NCI-H187 treated with DMSO at 0.1 percent for 48 hours (cell line): ENCODE measurements at places on chromosomes 12 and 14.
A peak's percentile ranks its signal among the peaks of the same experiment; 100 is the strongest.

DNA sequence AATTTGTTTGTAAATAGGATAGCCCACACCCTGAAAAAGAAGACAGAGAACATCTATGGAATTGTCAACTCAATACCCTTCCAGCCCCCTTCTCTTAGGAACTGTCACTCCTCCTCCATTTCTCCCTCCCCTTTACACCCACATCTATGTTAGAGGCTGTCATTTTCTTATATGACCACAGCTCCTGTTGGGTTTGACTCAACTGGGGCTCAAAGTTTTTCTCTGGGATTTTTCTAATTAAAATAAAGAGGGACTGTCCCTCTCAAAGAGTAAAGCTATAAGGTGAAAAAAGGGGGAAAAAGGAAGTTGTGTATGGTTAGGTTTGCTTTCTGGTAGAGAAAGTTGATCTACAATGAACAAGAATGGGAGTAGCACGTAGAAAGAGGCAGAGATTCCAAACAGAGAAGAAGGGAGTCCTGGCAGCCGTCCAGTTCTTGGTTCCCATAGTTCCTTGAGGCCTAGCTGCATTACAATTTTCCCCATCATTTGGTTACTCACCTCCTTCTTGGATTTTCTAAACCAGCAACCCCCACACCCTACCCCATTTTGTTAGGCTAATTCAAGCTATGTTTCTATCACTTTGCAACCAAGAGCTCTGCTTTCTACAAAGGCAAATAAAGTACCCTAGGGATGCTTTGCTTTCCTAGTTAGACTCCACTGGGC lies 44.3 kb upstream of the STK38L start:
- no peak for DNase-seq

DNA sequence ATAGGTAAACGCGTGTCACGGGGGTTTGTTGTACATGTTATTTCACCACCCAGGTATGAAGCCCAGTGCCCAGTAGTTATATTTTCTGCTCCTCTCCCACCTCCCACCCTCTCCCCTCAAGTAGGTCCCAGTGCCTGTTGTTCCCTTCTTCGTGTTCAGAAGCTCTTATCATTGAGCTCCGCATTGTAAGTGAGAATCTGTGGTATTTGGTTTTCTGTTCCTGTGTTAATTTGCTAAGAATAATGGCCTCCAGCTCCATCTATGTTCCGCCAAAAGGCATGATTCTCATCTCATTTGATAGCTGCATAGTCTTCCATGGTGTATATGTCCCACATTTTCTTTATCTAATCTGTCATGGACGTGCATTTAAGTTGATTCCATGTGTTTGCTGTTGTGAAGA lies 6.9 kb upstream of the GPRC5D start:
- DNase-seq = no peak

DNA sequence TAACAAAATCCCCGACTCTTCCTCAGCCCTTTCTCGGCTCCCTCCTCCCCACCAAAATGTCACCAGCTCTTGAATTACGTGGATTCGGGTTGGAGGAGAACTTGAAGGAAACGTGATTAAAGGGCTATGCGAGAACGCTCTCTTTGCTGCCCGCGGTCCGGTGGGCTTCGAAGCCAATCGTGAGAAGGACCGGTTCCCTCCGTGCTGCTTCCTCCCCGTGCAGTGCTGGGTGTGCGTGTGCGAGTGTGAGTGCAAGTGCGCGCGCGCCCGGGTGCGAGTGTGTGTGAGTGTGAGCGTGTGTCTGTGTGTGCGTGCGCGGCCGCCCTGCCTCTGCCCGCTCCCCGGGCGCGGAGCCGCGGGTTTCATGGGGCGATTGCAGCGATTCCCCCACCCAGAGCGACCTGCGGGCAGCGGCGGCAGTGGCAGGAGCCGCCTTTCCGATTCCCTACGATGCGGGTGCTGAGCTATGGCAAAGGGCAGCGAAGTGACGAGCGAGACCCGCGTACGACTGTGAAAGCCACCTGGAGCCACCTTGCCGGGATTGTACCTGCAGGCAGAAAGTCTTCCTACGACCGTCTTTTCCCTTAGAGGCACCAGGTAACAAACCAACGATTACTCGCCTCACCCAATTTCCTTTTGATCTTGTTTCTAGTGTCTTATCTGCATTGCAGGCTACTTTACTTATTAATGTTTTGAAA lies 1.4 kb downstream of the LRFN5 start:
- DNase-seq = no peak

DNA sequence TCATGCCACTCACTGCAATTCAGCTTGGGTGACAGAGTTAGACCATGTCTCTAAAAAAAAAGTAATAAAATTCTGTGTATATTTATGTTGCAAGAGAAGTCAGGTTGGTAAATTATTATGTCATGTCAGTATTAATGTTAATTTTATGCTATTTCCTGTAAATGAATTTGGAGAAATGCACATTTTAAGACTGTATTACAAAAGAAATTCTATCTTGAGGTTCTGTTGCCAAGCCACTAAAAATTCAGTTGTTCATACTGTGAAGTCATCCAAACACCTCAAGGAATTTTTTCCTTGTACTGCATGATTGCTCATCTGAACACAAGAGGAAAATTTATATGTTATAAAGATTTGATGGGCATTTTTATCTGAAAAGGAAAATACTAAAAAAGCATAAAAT lies 23.3 kb upstream of the HMGA2 start:
- DNase-seq = no peak

GRCh38 chr14:64721899-64722298 lies 17.7 kb downstream of the PLEKHG3 start:
- DNase-seq = no peak

DNA sequence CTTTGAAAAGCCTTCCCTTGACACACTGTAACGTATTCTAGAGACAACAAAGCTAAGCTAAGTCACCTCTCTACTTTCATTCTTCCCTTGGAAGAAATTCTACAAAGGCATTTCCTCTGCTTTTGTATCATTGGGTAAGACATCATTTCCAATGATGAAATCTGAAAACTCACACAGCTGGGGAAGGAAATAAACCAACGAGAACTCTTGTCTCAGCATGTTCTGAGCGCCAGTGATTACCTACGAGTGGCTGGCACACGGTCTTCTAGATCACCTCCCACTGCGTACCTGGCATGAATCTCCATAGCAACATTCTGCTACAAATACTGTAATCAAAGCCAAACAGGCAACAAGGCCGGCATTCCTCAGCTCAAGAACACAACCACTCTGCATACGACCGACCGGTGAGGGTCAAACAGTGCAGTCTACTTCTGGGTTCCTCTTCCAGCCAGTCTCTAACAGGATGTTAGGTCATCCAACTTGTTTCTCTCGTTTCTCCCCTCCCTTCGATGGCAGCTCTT lies 7.6 kb downstream of the VPS37B start:
- peak; percentile 39 for DNase-seq

- DNase-seq = no peak
These were observed 30.2 kb downstream of the BICDL1 start for GRCh38 chr12:120019197-120019596.

DNA sequence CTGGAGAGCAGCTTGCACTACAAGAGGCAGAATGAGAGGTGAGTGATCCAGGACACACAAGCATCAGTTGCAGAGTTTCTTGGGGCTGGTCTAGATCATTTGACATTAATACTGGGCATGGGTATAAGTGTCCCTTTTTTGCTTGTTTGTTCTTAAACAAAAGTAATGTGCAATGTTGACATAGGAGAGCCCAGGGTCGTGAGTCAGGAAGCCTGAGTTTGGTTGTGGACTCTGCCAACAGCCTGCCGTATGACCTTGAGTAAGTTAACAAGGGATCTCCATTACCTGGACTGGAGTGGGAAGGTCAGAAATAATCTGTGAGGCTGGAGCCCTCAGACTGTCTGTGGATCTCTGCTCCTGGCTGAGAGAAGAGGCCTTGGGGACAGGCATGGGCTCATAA lies 170.3 kb downstream of the KCNA5 start:
- no peak for DNase-seq

DNA sequence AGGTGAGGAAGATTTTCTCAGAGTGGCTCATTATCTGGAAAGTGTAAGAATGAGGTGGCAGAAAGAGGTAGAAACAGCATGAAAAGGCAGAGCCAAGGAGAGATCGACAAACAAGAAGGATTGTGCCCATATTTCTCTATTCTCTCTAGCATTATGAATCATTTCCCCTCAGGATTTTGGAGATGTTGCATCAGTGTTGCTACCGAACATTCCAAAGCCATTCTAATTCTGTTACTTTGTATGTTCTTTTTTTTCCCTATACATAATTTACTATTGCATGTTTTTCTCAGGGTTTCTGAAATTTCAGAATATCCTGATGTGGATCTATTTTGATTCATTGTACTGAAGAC lies 61.4 kb downstream of the KICS2 start:
- DNase-seq = no peak

DNA sequence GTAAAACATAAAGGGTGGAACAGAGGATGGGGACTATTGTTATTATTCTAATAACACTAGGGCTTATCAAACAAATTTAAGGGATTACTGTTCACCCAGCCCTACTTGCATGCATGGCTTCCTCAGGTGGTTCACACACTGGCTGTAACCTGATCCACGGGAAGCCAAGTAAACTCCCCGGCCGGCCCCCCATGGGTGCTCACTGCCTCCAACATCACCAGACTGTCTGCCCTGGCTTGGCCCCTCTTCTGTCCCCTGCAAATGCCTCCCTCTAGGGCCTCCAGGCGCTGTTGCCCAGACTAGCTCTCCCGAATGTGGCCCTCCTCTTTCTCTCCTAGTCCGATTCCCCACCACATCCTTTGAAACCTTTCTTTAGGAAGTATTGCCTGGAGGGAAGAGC lies 18.6 kb downstream of the FAIM2 start:
- DNase-seq = no peak

GRCh38 chr14:65756880-65757279 lies 344.4 kb downstream of the FUT8 start:
- DNase-seq = no peak

DNA sequence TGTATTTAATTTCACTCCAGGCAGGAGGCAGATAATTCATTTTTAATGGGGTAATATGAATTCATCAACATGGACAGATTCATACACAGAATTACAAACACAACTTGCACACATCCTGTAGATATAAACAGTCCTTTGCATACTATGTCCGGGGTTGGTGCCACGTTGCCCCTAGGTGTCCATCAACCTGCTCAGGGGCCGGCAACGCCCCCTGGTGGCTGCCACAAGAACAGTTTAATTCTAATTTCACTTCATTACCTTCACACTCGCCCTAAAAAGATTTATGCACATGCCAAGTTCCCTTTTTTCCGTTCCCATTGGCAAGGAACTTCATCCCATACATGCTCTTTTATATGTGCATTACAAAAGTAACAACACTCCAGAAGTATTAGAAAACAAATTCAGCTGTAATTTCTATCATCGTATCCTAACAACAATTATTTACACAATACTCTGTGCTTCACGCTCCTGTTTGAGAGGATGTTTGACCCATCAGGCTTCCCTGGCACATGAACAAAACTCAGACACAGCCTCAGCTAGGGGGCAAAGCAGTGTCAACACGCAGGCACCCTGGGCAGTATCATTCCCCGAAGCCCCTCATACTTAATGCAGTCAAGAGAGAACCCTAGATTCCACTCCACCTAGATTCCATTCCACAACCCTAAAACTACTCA lies 15.5 kb downstream of the MANSC1 start:
- DNase-seq = peak; percentile 10

GRCh38 chr12:60230056-60230455 lies 634.2 kb downstream of the SLC16A7 start:
- no peak for DNase-seq

DNA sequence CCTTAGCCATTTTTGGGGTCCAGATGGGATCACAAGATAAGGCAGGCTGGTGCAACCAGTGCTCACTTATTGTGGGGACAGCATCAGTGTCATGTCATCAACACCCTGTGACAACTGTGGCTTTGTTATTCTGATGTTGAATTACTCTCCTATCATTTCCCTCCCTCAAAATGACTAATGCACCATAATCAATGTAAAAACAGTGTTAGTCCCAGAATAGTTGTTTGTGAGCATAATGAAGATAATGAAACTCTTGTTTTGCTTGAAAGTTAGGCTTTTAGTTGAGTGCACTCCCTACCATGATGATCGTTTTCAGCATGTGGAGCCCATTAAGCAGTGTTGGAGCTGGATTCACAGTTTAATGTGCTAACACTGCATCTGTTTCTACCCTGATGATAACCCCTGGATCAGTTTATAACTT lies 151.4 kb downstream of the TMTC2 start:
- DNase-seq = no peak

DNA sequence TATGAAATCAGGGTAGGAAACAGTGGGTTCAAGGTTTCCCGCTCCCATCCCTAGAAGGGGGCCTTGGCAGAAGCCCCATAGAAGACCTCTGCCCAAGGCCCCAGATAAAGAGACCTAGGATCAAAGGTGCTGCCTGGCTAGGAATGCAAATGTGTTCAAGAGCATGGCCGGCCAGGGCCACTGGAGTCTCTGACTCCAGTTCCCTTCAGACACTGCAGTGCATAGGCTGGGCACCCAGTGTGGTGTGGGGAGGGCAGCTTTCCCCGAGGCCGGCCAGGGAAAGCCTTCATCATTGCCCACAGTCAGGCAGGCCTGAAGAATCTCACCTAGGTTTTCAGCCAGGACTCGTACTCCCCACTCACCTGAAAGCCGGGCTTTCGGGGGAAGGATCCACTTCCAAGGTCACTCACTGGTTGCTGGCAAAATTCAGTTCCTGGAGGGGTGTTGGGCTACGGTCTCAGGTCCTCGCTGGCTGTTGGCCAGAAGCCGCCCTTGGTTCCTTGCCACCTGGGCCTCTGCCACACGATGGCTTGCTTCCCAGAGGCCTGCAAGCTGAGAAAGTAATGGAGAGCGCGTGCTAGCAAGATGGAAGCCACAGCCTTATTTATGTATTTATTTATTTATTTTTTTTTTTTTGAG lies 9.7 kb upstream of the PEBP1 start:
- no peak for DNase-seq

DNA sequence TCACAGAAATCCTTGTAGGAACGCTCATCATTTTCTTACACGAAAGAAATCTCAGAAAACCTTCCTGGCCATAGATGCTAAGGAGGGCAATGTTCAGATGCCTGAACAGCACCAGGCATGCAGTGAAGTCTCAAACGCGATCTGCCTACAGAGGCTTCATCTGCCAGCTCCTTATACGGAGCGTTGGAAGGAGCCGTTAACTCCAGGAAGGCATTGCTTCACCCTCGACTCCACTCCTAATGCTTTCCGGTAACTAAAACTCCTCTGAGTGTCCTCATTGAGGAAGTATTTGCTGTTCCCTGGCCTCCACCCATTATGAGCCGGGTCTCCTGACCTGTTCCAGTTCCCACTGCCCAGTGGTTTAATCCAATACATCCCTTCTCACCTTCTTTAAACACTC lies 502.7 kb downstream of the BCL11B start:
- no peak for DNase-seq

- no peak for DNase-seq
These were observed 25.5 kb upstream of the P2RX4 start for GRCh38 chr12:121184425-121184824.

DNA sequence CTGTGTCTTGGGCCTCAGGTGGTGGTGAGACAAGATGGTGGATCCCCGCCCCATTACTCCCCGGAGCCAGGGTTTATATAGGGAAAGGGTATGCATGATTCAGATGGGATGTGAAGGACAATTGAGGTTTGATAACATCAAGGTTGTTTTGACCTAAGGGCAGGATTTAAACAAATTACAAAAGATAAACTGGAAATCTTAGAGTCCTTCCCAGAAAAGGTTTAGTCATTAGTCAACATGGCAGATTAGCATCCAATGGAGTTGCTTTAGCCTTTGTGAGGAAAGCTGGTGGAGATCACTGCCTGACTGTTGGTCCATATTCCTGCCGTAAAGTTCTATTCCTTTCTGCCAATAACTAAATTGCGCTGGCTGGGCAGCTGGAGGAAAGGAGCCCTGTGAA lies 15.6 kb upstream of the FRMD6 start:
- DNase-seq = no peak
